ENCODE measurements at places on chromosomes 7 and 10.

DNA sequence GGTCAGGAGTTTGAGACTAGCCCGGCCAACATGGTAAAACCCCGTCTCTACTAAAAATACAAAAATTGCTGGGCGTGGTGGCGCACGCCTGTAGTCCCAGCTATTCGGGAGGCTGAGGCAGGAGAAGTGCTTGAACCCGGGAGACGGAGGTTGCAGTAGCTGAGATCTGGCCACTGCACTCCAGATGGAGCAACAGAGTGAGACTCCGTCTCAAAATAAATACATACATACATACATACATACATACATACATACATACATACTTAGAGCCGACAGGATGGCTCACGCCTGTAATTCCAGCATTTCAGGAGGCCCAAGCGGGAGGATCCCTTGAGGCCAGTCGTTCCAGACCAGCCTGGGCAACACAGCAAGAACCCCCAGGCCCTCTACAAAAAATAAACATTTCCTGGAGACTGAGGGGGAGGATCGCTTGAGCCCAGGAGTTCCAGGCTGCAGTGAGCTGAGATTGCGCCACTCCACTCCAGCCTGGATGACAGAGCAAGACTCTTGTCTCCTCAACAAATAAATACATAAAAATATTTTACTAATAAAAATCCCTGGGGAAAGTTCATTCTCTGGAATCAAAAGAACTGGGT, 90.9 kb upstream of the TNRC18 start:
- DNase-seq = no peak

DNA sequence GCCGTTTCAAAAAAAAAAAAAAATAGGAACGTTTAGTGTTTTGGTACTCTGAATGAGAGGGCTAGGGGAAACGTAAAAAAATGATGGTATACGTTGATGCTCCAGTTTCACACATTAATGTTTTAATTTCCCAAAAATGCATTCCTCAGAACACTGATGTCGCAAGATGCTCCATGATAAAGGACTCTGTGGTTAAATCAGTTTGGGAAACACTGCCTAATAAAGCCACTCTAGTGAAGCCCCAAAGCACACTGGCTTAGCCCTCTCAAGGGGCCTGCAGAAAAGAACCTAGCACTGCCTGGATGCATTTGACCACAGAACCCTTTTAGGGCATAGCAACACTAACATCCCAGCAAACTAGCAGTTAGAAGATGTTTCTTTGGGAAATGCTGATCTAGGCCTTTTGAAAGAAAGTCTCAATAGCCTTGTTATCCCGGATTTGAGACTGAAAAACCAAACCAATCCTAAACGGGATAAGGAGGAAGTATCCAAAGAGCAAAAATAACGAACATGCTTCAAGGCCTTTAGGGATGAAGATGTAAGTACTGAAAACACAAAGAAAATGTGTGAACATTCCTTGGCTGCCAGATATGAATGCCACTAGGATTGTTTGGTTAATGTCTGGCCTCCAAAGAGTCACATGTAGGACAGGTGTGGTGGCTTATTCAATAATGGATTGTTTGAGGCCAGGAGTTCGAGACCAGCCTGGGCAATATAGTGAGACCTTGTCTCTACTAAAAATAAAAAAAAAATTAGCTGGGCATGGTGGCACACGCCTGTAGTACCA, 11.0 kb downstream of the DLG5 start:
- no peak for DNase-seq

GRCh38 chr10:114174695-114175188, 739 bp upstream of the CCDC186 start:
- no peak for DNase-seq

- no peak for DNase-seq
Observed at GRCh38 chr7:106493041-106493731, 167.8 kb downstream of the CCDC71L start.

- no peak for DNase-seq
Observed at GRCh38 chr10:132522521-132523411, 14.8 kb upstream of the INPP5A start.

Data from stromal cell of bone marrow (primary cell).